ENCODE measurements at places on chromosomes 11 and 22.
A peak's percentile ranks its signal among the peaks of the same experiment; 100 is the strongest.

DNA sequence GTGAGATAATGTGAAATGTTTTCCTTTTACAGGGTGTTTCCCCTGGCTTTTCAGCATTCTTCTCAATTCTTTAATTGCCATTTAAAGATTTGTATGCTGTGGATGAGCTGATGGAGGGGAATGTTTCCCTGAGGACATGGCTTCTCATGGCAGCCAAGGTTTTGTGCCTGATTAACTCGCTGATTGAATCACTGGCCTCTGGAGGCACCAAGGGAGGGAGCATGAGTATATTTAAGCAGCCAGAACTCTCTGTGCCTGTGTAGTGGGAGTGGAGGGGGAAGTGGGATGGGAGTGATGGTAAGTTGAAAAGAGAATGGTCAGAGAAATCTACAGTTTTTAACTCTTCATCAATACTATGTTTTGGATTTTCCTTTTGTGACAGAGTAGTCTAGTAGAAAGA is 88.7 kb downstream of the STIM1 start:
- no peak for DNase-seq

- peak; percentile 80 for DNase-seq
These were observed at the start of gene RPS6KA4 for GRCh38 chr11:64358907-64359711. Gene RPS6KA4 (plus strand): TSS chr11:64359162. CDS start chr11:64359236, 74 bp downstream.

DNA sequence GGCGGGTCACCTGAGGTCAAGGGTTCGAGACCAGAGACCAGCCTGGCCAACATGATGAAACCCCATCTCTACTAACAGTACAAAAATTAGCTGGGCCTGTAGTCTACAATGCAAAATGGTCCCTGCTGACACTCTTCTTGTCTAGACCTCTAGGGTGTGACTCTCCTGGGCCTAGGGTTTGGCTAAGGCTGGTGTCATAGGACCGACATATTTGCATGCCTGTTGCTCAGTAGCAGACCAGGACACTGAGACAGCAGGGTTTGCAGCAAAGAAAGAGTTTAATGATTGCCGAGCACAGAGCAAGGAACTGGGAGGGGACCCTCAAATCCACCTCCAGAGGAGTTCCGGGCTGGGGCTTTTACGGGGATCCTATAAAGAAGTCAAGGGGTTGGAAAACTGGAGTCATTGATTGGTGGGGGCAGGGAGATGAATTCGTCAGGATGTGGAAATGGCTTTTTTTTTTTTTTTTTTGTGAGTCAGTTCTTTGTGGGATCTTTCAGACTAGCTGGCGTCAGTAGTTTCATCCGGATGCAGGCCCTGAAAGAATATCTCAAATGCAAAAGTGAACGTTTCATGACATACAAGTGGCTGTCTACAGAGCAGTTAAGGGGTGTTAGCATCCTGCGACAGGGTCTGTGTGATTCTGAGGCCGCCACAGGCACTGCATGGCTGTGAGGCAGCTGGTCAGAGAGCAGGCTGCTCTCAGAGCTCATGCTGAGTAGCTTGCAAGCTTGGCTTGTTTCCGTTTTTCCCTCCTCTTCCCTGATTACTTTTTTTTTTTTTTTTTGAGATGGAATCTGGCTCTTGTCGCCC is 27.2 kb upstream of the A4GALT start:
- peak; percentile 74 for DNase-seq

DNA sequence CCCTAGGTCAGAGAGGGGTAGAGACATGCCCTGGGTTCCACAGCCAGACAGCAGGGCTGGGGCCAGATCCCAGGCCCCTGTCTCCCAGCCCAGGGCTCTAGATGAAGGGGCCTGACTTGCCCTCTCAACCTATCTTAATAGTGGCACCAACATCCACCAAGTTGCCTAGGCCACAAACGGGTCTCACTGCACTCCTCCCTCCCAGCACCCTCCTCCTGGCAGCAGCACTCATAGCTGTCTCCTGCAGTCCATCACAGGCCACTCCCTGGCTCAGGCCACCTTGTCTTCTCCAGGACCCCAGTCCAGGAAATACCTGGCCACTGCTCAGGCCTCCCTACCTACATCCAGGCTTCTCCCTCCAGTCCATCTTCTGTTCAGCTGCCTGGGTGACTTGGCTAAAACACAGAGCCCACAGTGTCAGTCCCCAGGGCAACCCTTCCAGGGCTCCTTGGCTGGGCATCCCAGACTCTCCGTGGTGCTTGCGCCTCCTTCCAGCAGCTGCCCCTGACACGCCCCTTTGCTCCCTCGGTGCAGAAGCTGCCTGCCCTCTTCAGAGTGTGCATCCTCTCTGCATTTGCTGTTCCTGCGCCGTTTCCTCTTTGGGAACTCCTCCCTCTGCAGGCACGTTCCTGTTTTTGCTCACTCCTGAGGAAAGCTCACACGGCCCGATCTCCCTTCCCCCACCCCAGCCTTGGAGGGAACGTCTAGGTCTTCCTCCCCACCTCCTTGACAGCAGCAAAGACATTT is 40.5 kb downstream of the LRRC32 start:
- no peak for DNase-seq

GRCh38 chr22:24789516-24789915 is 15.0 kb upstream of the PIWIL3 start:
- DNase-seq = no peak

DNA sequence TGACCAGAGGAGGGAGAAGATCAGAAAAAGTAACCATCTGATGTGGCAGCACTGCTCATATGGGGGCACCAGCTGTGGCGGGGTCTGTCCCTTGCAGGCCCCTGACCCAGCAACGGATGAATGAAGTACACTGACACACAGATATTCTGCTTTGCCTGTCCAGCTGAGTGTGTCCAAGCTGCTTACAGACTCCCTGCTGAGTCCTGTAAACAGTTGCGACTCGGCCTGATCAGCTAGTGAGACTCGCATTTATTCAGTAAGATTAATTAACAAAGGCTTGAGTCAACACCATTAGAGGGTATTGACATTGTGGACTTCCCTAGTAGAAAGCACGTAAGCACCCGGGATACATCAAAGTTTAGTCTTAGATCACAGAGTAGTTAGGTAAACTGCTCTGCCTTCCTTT is 15.3 kb upstream of the OR10D3 start:
- DNase-seq = no peak

GRCh38 chr11:130121445-130121978 is 38.1 kb upstream of the ST14 start:
- DNase-seq = no peak

DNA sequence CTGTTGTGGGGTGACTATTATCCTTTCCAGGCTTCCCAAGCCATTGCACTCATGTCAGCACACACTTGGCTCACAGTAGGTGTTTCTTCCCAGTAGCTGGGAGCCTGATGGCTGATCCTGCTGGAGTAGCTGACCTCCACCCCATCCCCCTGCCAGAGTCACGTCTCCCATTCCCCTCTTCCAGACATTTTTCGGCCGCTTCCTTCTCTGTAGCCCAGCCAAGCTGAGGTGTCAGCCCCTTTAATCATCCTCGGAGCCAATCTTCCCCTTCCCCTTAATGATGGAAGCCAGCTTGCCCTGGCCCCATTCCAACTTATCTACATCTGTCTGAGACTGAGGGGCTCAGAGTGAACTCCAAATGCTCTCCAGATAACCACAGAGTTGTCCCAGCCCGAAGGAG is 550.7 kb downstream of the MN1 start:
- DNase-seq = no peak

DNA sequence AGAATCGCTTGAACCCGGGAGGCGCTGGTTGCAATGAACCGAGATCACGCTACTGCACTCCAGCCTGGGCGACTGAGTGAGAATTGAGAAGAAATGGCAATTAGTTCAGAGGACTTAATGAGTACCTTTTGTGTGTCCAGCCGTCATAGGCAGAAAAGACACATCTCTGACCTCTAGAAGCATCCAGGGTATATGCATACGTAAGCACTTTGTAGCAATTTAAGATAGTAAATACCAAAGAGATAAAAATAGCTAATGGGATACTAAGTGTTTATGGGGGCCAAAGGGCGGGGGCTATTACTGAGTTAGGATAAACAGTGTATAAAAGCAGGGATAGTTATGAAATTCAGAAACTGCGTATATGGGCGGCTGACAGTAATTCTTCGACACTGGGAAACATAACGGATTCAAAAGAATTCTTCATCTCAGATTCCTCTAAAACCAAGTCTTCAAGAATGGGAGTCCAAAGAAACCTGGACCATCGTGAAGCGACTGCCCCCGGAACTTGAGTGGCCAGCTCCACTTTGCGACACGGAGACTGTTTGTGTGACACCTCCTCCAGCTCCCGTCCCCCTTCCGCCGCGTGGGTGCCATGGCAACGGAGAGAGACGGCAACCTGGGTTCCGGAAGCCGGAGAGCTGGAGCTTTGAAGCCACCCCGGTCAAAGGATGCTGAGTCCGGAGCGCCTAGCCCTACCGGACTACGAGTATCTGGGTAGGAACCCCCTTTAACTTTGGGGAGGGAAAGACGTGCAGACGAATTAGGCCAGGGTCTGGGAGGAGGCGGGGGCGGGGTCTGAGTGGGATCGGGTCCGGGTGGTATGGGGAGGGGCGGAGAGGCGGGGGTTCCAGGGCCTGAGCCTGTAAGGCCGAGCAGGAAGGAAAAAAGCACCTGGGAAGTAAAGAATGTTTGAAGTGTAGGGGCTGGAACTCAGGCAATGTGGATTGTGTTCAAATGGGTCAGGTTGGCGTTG is at the start of gene CSTPP1:
CSTPP1 (plus strand) TSS at position 624 of the 973 bp plus-strand sequence; CDS start at position 669, 45 bp downstream.
- peak; percentile 78 for DNase-seq

GRCh38 chr11:269146-269890 is 8.9 kb upstream of the NLRP6 start:
- no peak for DNase-seq

- no peak for DNase-seq
These were observed 189.3 kb downstream of the DBX1 start for GRCh38 chr11:19970944-19971343.

- DNase-seq = no peak
These were observed 52.7 kb downstream of the LINC01488 start for GRCh38 chr11:69534166-69534530.

Measured in SJSA1 (cell line).